CMK (cell line): ENCODE measurements at places on chromosomes 7 and 10.

DNA sequence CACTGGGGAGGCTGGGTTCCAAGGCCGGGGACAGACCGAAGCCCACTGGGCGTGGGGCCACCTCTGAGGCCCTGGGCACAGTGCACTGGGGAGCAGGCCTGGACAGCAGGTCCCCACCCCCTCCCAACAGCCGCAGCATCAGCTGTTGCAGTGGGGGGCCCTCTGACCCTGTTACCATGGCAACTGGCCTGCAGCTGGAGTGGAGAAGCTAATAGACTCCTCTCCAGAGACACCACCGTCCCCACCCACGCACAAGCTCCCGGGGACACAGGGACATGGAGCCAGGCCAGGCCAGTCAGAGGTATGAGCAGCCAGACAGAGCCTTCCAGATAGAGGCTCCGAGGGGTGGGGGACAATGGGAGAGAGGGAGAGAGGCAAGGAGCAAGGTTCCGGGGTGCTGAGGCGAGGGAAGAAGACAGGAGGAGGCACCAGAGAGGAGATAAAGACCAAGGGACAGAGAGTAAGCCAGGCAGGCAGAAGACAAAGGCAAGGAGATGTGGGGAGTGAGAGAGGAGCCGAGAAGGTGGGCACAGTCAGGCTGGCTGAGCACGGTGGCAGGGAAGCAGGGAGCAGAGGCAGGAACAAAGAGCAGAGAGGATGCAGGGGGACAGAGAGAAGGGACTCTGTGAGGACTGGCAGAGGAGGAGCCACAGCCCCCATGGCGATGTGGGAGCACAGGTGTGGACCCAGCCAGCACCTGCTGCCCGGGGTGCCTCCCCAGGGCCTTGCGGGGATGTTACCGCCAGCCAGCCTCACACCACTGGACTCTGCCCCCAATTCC is 6.7 kb downstream of the KCNH2 start:
- DNase-seq = no peak

DNA sequence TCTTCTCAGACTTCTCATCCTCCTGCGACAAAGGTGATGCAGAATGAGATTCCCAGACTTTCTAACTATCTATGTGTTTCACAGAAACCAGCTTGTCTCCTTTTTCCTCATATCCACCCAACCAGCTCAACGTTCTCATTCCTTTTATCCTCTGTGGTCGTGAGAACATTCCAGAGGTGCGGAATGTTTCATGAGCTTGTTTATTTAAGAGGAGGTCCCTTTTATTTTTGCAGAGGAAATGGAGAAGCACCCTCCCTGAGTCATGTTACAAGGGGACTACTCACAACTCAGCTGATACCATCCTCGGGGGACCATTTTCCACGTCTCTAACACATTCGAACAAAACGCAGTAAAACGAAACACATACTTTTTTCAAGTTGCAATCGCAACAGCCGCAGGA is 93.2 kb downstream of the ZRANB1 start:
- DNase-seq = no peak

DNA sequence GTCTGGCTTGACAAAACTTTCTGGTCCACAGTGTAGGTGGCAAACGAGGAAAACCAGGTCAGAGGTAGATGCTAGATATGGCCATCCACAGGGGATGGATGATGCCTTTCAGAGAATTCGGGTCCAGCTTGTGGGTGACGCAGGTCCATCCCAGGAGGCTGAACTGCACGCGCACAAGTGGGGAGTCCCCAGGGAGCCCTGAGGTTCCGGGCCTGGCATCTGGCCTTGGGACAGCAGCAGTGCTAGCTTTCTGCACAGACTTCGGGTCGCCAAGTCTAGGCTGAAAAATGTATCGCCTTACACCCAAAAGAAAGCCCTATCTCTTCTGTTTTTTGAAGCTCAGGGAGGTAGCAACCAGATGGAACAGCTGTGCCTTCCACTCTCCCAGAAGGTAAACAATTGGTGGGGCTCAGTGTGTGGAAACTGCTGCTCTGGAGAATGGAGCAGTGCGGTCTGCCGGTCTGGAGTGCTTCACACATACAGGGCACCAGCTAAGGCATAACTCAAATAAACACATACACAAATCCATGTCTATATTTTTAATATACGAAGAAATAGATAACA is 119.3 kb upstream of the ACBD5 start:
- DNase-seq = no peak

DNA sequence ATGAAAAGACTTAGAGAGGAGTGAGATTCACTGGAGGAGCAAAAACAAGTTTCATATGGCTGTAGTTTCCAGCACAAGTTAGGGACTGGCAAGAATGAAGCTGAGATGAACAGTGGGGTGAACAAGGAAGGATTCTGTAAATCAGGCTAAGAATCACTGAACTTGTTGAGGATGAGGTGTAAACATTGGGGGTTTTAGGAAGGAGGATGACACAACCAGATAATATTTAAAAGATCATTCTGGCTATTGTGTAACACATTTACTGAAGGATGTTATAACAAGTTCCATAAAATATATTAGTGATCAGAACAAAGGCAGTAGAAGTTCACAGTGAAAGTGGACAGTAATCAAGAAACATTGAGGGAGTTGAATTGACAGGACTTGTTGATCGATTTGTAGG is 68.9 kb downstream of the CD36 start:
- no peak for DNase-seq

DNA sequence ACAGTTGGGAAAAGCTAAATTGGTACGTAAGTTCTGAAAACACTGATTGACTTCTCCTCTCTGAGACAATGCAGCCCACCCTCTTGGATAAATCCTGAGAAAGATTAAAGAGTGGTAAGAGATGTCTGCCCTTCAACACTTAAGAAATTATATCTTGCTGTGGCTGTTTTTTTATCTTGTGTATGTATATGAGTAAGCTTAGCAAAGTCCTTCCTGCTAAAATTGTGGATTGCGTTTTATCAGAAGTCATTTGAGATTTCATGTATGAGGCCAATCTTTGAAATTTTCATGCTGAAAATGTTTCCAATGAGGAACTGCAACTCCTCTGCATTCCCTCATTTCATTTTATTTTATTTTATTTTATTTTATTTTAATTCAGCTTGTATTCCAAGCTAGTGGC is 106.2 kb upstream of the INHBA start:
- no peak for DNase-seq

GRCh38 chr7:100003711-100004661 is 11.4 kb upstream of the ZKSCAN1 start:
- no peak for DNase-seq

GRCh38 chr7:116886543-116887156 is 24.3 kb downstream of the CAPZA2 start:
- no peak for DNase-seq

DNA sequence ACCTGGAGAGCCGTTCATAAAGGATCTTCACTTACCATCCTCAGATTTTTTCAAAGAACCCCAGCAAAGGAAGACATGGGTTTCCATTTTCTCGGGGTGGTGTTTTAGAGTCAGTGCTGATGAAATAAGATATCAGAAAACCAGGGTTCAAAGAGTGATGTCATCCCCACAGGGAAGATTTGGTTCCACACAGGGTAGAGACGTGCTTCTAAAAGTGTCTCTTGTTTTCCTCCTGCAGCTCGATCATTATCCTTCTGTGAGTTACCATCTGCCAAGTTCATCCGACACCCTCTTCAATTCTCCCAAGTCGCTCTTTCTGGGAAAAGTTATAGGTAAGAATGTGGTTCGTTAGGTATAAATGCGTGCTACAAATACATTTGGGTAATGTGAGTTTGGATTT is 323.8 kb upstream of the C7orf33 start:
- DNase-seq = no peak

GRCh38 chr7:69736126-69736810 is 138.0 kb downstream of the AUTS2 start:
- no peak for DNase-seq

- DNase-seq = no peak
These were observed 6.2 kb upstream of the MARVELD1 start for GRCh38 chr10:97707134-97707861.

GRCh38 chr7:110592557-110592956 is 498.4 kb upstream of the LRRN3 start:
- DNase-seq = no peak

- DNase-seq = no peak
These were observed 36.1 kb upstream of the SMNDC1 start for GRCh38 chr10:110340816-110341215.

- DNase-seq = no peak
These were observed 75.1 kb downstream of the EXOC6 start for GRCh38 chr10:92923416-92923815.

- DNase-seq = no peak
These were observed 346.0 kb downstream of the FRMD4A start for GRCh38 chr10:13984647-13985155.

GRCh38 chr10:21318540-21319167 is 206.8 kb downstream of the SKIDA1 start:
- DNase-seq = no peak

DNA sequence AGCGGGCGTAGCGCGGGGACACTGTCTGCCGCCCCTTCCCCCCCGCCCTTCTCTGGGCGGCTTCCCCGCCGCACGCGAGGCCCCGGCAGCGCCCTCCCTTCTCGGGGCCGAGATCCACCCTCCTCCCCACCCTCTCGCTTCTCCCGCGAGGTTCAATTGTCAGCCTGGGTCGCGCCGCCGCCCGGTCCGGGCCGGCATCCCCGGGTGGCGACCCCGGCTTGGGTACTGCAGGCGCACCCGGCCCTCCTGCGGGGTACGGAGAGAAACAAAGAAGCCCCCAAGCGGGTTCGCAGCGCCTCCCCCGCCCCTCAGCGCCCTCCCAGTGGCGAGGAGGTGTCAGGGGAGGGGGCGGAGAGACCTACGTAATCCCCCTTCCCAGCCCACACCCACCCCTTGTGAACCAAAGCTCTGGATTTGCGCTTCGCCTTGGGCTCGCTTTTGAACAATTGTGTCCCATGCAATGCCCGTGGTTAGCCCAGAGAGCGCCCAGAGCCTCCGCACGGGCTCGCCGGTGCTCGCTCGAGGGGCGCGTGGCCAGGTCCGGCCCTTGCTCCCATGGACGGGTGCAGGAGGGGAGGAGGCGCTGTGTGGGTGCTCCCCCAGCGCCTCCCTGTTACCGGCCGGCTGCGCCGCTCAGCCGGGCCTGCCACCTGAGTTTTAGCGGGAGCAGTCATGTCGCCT is 634 bp downstream of the HECW1 start:
- DNase-seq = no peak

DNA sequence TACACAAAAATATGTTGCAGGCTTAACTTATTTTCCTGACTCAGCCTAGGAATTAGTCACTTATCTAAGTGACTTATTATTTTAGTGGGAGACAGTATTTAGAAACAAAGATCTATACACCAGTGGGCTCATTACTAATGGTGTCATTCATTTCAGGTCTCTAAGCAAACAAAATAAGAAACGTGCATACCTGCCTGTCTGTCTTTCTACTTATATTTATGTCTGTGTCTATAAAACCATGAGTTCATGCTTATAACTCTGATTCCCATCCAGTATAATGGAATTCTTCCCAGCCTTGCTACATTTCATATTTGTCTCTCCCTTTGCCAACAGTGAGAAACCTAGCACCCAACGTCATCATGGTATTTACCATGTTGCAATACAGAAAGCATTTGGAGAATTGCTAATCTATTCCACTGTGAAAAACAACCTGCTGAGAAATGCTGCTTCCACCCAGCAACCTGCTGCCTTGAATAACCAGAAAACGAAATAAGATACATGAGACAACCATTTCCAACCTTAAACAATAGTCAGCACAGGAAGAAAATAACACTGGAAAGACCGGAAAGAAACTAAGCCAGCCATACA is 501.0 kb downstream of the GLRX3 start:
- no peak for DNase-seq

- DNase-seq = no peak
These were observed 13.2 kb upstream of the LMBR1 start for GRCh38 chr7:156906200-156906649.

DNA sequence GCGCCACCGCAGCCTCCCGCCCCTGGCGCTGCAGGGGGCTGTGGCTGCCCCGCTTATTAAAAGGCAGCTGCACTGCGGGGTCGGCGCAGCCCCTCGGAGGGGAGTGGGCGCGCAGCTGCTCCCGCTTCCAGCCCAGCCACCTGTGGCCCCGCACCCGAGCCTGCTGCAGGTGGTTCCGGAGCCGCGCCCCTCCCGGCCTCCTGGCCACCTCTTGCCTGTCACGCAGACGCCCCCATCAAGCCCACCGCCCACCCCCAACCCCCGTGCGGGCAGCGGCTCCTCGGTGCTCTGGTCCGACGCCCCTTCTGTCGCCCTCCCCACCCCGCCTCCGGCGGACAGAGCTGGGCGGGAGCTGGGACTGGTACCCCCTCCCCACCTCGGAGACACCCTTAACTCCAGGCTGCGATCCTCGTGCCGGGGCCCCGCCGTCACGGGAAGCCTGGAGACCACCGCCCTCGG is 549 bp downstream of the CALY start:
- DNase-seq = no peak

DNA sequence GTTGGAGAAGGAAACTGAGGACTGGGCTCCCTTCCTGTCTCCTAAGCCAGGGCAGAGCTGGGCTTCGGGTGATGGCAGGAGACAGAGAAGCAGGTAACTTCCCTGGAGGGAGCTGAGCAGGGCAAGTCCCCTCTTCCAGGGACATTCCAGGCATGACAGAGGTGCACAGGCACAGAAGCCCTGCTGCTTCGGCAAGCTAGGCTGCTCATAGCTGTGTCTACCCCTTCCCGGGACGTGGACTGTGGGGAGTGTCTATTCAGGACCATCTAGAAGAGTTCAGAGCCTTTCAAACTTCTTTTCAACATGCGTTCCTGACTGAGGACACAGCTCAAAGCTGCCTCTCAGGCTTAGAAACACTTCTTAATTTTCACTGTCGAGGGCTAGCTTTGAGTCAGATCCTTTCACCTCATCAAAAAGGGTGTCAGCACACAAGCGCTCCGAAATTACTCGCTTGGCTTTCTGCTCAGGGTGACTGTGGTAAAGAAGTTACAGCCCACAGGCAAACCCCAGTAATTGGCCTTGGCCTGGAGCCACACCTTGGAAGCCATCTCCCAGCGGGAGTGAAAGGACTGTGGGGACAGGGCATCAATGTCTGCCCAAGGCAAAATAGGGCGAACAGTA is 63.7 kb upstream of the STEAP1B start:
- DNase-seq = no peak

- no peak for DNase-seq
These were observed 78.7 kb upstream of the CXCL12 start for GRCh38 chr10:44463511-44464121.

- DNase-seq = no peak
These were observed 303.4 kb downstream of the GFRA1 start for GRCh38 chr10:115969591-115969990.

GRCh38 chr7:70242826-70243225 is 644.6 kb downstream of the AUTS2 start:
- DNase-seq = no peak

GRCh38 chr10:16570731-16571130 is 49.1 kb upstream of the C1QL3 start:
- no peak for DNase-seq

- no peak for DNase-seq
These were observed 8.6 kb upstream of the MYO1G start for GRCh38 chr7:44987457-44987856.
